OCI-M1 (cell line): ENCODE measurements at places on chromosomes 3 and 15.

- no peak for DNase-seq
Observed at GRCh38 chr3:67094774-67095173, 96.7 kb downstream of the KBTBD8 start.

- no peak for DNase-seq
Observed at GRCh38 chr15:39595338-39596221, 14.7 kb downstream of the THBS1 start.

DNA sequence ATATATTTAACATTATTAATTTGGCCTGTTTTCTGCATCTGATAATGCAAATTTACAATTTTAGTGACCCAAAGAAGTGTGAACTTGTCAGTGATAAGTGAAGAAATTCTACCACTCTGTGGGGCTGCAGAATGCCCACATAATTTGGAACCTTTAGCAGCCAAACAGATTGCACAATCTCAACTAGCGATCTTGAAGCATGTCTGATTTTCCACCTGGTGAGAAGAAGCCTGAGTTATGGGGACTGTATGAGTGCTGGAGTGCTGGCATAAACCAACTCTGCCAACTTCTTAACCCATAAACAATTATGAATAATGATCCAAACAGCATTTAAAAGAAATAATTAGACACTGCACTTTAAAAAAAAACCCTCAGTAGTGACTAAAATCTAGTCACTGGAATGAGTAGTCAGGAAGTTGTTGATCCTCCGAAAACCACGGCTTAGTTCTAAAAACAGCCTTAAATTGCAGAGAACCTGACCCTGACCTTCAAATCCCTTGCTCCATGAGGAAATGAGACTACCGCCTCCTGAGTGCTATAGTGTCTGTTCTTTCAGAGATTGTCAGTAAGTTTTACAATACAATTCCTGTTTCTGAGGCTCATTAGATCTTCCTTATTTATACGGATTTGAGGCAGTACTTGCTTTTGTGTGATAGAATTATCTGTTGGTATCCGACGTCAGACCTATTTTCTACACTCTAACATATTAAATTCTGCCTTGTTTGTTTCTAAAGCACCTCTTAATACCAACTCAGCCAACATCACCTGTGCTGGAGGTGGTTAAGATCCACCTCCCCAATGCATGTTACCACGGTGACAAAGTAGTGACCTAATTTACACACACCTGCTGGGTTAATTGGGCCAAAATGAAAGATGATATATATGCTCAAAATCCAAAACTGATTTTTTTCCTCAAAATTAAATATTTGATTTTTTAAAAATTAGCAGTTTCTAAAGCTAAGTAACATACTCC lies 267.7 kb downstream of the ZBTB20 start:
- DNase-seq, result no peak

GRCh38 chr3:194812176-194812575 lies 126.5 kb downstream of the FAM43A start:
- no peak for DNase-seq

- DNase-seq, result peak; percentile 39
Observed at GRCh38 chr3:168865022-168865551, 769.4 kb upstream of the GOLIM4 start.
